ENCODE measurements at places on chromosomes 16 and 17.

DNA sequence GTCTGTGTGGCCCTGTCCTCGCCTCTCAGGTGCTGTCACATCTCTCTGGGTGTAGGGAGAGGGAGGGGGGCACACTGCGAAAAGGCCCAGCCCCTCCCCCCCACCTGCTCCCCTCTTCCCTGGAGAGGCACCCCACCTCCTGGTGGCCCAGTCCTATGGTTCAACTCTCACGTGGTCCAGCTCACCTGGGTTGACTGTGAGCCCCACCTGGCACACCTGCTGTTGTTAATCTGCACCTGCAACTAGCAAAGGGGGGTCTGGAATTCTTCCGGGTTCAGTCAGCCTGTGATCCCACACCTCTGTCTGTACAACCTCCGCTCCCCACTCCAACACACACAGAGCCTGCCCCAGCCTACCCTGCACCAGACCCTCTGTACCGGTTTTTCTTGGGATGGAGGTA, 2.0 kb upstream of the SYNGR2 start:
- DNase-seq: no peak

GRCh38 chr17:59357219-59357697, 25.8 kb downstream of the YPEL2 start:
- DNase-seq: no peak

- DNase-seq: peak; percentile 97
Measured at GRCh38 chr17:7557775-7558543, 591 bp upstream of the TNFSF13 start.

DNA sequence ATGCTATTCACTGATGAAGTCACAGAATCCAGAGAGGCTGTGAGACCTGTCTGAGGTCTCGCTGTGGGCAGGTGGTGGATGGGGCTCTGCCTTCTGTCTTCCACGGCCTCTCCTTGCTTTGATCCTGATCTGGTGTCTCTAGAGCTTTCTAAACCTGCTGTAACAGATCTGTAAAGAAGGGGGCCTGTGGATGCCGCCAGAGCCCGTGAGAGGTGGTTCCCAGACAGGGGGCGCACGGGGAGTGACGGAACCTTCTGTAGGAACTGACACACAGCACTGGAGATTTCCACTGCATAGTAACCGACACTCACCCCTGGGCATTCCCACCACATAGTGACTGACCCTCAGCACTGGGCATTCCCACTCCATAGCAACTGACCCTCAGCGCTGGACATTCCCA, 16.0 kb downstream of the CBFA2T3 start:
- DNase-seq: no peak

DNA sequence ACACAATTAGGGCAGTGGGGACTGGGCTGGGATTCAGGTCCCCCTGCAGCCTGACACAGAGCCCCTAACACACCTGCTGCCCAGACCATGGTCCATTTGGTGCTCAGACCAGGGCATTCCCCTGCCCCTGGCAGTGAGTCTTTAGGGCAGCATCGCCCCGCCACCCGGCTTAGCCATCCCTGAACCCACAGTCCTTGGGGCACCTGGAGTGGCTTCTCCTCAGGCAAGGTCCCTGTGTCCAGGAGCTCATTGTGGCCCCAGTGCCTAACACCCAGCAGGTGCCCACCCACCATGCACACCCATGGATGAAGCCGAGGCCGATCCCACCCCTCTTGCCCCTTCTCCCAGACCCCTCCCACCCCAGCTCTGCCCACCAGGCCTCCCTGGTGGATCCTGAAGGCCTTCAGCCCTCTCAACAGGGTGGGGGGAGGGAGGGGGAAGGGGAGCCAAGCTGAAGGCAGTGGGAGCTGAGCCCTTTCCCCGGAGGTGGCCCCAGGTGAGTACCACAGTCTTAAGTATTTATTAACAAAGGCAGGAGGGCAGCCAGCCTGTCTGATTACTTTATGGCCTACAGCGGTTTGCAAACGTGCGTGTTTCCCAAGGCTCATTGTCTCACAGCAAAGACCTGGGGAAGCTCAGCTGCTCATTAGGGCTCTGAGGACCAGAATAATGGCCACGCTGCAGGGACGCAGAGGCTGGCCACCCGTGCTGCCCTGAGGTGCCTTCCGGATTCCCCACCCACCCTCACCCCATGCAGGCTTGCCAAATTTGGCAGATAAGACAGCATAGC, 38.5 kb downstream of the RBFOX3 start:
- DNase-seq: no peak

DNA sequence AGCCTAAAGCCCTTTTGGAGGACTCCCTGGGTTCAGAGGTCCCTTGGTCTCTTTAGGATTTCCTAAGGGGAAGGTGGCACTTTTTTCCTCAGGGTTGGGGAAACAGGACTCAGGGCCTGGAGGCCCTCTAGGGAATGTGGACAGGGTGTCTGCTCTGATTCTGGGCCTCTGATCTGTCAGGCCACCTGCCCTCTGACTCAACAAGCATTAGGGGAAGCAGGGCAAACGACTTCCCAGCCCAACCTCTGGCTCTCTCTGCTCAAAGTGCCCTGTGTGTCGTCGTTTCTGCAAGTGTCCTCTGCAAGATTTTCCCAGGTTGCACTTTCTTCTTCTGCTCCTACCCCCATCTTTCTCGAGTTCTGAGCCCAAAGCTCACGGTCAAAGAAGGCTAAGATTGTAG, 6.6 kb upstream of the IGFBP4 start:
- DNase-seq: no peak

GRCh38 chr17:61321344-61321743, 78.3 kb upstream of the TBX2 start:
- DNase-seq: no peak

DNA sequence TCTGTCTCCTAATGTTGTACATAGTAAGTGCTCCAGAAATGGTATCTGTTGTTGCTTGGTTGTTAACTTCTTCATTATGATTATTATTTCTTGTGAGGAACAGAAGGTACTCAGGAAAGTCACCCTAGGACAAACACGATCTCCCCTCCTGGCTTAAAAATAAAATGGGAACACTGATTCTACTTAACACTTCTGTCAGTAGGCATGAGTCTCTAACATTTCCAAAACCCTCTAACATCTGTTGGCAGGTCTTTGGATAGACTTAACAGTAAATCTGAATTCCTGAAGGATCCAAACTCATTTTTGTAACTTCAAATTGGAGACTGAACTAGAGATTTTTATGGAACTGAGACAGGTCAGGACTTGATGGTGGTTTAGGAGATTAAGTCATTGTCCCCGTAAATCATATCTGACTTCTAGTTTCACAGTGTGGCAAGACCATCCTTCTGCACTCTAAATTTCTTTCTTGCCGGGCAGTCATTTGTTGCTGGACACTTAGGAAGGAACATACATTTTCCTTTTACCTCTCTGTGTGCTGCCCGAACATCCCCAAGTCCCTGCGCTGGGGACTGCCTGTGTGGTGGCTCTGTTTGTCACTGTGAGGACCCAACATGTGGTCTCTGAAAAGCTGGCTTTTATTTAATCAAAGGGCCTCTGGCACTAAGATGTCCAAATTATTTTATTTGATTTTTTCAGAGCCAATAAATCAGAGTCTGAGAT, 149.9 kb downstream of the NPIPB5 start:
- no peak for DNase-seq

- no peak for DNase-seq
Measured at GRCh38 chr17:61029181-61029580, 351.5 kb downstream of the BCAS3 start.

GRCh38 chr16:2343211-2343610, 2.7 kb upstream of the ABCA3 start:
- no peak for DNase-seq

GRCh38 chr17:35536664-35537171, 760 bp downstream of the SLFN12L start:
- no peak for DNase-seq

DNA sequence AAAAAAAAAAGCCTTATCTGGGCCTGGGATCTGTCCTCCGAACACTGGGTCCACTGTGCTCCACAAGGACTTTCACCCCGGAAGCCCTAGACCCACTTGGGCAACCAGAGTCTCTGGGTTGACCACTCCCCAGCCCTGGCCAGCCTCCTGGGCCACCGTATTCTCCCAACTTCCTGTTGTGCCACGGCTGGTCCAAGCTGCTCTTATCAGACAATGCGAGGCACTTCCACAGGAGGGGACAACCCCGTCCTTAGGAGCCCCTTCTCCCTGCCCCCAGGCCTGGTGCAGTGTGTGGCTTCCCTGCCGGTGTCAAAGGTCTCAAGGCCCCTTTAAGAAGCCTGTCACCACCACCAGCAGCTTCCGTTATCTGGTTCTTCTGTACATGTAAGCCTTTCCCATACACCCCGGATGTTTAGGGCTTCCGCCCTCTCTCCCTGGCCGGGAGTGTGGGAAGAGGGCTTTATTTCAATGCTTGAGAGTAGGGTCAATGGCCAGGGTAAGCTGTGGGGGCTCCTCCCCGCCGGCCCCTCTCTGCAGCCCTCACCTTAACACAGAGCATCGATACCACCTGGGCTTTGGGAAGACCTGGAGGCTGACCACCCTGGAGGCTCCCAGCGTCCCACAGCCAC, 313.0 kb downstream of the SEC14L1 start:
- peak; percentile 74 for DNase-seq

DNA sequence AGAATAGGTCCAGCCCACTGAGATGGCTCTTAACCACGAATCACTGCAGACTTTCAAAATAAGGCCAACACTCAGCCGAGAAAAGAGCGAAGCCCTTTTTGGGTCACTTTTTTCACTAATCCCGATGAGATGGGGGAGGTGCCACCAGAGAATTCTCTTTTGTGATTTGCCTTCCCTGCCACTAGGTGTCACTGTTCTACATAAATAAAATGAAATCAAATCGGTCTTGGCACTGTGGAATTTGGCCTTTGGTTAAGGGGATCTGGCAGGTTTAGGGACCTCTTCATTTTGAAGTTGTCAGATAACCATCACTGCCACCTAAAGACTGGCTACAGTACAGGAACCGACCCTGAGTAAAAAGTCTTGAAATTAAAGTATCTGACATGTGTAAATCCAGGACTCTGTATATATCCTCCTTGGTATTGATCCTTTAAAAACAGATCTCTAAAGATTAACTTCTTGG, 147.0 kb downstream of the HS3ST4 start:
- peak; percentile 40 for DNase-seq

GRCh38 chr17:51833620-51834019, 324.9 kb downstream of the CA10 start:
- DNase-seq: no peak

- DNase-seq: no peak
Measured at GRCh38 chr16:63461248-63461841, 1425.1 kb upstream of the CDH8 start.

GRCh38 chr17:5592382-5592781, 8.1 kb upstream of the NLRP1 start:
- DNase-seq: no peak

- no peak for DNase-seq
Measured at GRCh38 chr16:49351096-49351487, 22.5 kb upstream of the C16orf78 start.

GRCh38 chr16:87850009-87851006, 19.0 kb downstream of the SLC7A5 start:
- peak; percentile 78 for DNase-seq

- DNase-seq: no peak
Measured at GRCh38 chr17:2057175-2057759, 2.4 kb downstream of the HIC1 start.

DNA sequence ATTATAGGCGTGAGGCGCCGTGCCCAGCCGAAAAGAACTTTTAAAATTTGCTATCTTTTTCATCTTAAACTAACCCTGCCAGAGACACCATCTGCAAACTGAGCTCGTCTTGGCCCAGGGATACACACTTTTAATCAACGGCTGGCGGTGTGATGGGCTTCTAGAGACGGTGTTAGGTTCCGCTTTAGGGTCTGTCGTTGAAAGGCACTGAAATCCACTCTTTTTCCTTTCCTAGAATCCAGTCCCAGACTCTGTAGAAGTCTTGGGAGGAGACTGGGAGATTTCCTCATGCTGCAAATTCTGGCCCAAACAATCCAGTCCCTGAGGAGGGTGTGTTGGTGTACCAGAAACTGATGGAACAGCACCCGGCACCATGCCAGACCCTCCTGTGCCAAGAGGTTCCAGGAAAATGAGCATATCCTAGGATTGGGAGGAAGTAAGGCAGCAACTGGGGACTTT, 52.0 kb upstream of the TEX2 start:
- peak; percentile 69 for DNase-seq

DNA sequence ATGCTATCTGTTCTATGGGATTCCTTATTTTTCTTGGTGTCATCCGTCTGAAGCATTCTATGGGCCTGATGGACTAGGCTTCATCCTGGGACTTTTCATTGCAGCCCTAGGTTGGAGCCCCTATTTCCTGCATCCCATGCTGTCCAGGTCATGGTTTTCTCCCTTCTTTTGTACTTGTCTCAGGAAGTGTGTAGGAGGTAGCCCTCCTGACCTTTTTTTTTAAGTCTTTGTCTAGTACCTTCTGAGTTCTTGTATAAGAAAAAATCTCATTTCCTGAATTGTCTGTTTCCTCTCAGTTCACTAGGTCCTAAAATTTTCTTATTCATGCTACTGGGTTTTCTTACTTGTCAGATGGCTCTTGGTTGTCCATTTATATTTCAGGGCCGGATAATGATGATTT, 6.0 kb downstream of the NDEL1 start:
- DNase-seq: no peak

GRCh38 chr17:50916026-50916707, 50.0 kb upstream of the TOB1 start:
- no peak for DNase-seq

DNA sequence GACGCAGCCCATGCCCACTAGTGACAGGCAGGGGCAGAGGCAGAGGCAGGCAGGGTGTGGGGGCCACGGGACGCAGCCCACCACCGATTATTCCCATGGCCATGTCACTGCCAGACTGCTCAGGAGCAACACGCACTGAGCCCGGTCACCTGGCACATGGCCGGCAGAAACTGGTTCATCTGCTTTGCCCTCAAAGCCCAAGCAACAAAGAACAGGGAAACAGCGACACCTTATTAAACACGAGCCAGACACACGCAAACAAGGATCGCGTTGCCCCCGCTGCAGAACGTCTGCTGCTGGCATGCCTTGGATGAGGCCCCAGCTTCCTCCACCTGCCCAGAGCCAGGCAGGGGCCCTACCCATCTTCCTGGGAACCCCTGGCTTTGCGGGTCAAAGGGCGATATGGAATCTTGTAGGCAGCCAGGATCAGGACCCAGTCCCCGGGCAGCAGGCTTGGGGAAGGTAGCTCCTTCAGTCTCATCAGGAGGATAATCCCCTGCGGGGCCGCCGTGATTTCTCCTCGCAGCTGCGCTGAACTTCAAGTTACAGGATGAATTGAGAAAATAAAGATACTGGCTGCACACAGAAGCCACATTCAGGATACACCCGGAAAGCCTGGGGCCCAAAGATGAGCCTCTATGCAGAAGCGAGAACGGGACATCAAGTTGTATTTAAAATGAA, 4.8 kb downstream of the TBC1D16 start:
- DNase-seq: peak; percentile 80
